ENCODE measurements at places on chromosomes 13 and 19.
A peak's percentile ranks its signal among the peaks of the same experiment; 100 is the strongest.

DNA sequence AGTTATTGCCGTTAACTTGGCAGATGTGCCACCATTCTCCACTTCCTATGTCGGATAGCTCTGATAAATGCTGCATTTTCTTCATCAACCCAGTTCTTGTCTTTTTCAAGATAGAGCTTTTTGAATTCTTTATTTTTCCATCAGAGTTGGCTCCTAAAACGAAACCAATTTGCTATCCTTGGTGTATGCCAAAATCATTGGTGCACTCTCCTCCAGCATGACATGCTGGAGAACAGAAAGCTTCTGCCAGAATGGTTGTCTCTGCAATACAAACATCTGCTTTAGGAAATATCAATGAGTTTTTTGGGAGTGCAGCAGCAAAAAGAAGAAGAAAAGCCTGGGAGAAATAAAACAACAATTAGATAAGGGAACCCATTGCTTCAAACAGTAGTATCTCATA lies 124.2 kb downstream of the CDK8 start:
- no peak for DNase-seq

DNA sequence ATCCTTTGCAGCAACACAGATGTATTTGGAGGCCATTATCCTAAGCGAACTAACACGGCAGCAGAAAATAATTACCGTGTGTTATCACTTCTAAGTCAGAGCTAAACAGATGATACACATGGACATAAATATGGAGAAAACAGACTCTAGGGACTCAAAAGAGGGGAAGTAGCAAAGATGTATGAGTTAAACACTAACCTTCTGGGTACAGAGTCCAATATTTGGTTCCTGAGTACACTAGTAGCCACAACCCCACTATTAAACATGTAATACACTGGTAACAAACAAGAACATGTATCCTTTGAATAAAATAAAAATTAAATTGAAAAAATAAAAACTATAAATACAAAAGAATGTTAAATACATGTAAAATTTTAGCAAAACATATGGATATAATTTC lies 118.0 kb upstream of the SLITRK5 start:
- no peak for DNase-seq

DNA sequence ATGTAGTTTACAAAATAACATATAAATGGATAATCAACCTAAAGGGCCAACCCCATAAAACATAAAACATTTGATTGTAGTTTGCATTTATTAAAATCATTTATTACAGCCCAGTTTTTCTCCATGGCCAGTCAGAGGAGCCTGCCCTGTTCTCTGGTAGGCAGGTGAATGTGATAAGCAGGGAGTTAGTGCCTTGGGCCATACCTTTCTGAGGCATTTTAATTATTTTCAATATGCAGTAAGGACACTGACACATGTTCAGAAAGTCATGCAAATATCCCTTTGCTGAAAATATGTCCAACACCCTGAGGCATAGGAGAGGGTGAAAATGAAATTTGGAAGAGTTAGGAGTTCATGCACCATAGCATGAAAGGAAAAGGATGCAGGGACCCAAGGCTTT lies 242.6 kb upstream of the EDNRB start:
- no peak for DNase-seq

DNA sequence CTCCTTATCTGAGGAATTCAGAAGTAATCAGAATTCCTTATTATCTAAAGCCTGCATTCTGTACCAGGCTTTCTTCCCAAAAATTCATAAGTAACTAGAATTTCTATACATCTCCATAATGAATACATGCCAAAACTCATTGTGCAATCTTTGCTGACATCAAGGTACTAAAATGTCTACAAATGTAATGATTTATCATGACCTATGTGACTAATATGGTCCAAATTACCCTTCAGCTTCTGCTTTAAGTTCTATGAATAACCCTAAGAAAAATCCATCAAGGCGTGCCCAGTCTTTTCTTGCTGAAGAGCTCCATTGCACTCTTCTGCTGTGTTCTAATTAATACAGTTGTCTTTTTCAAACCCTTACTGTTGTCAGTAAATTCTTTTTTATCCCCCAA lies 58.5 kb upstream of the SLITRK1 start:
- no peak for DNase-seq

DNA sequence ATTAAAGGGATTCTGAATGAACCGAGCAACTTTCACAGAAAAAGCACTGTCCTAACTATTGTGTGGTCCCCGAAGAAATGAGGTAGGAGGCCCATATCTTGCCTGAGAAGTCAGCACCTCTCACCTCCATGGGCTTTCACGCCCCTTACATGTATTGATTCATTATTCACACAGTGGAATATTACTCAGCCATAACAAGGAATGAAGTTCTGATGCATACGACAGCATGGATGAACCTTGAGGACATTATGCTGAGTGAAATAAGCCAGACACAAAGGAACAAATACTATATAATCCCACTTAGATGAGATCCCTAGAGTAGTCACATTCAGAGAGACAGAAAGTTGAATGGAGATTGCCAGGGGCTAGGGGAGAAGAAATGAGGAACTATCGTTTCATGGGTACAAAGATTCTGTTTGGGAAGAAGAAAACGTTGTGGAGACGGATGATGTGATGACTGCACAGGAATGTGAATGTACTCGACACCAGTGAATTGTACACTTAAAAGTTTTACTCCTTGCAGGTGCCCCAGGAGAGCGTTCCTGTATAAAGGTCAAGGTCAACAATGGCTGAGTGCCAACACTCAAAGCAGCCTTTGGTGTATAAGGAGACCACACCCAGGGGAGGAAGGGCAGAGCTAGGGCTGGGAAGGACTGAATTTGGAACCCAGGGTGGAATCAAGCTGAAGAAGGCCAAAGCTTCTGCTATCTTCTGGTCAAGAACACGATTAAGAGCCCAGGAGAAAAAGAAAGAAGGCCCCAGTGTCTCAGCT lies 22.5 kb downstream of the ZIC5 start:
- DNase-seq: no peak

DNA sequence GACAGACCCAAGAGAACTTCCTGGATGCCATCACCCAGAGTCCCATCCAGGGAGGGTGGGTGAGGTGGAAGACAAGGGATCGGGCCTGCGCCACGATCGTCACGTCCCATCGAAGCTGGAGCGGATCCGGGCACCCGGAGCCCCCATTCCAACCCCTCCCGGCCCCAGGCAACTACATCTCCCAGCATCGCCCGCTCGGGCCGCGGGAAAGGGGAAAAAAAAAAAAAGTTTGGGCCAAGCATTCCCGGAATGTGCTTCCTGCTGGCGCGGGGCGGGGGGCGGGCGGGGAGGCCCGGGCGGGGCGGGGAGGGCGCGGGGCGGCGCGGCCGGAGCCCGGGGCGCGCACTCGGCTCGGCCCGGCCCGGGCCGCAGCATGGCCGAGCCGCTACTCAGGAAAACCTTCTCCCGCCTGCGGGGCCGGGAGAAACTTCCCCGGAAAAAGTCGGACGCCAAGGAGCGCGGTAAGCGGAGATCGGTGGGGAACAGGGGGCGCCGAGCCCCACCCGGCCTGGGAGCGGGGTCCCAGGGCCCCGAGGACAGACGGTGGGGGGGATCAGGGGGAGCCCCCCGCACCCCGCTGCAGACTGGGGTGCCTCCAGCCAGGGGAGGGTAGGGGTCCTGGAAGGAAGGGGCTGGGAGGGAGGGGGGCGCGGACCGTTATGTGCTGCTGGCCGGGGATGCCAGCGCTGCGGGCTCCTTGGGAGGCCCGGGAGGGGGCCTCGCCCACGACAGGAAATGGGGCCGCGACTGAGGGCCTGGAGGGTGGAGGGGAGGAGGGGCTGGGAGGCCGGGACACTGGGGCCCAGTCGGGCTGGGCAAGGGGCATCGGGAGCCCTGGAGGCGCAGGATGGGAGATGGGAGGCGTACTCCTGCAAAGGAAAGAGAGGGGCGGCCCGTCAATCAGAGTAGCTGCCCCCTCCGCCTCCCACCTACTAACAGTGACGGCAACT lies at the start of gene SYDE1:
SYDE1 (plus strand) TSS at position 341 of the 950 bp plus-strand sequence; CDS start at position 374, 33 bp downstream.
- DNase-seq: no peak

- DNase-seq: no peak
Measured at GRCh38 chr13:26230703-26231102, 8.6 kb upstream of the RNF6 start.

DNA sequence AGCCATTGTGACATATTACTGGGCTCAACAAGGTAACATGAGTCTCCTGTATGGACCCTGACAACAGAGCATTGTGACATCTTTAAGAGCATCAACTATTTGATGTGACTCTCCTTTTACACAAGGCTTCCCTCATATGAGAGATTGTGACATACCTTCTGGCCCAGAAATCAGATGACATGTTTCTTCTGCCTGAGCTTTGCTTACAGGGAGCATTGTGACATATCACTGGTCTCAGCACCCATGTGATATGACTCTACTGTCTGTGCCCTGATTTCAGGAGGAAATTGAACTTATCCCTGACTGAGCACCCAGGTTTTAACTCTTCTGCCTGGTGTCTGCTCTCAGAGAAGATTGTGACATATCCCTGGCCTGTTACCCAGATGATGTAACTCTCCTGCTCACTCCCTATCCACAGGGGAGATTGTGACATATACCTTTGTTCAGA lies 15.9 kb upstream of the ZNF681 start:
- DNase-seq: no peak

- DNase-seq: no peak
Measured at GRCh38 chr13:59176775-59177174, 987.0 kb downstream of the DIAPH3 start.

GRCh38 chr19:15328312-15328711 lies 4.0 kb downstream of the BRD4 start:
- DNase-seq: no peak

- DNase-seq: no peak
Measured at GRCh38 chr13:76792731-76793347, 93.4 kb downstream of the KCTD12 start.

- no peak for DNase-seq
Measured at GRCh38 chr13:79197933-79198332, 208.1 kb downstream of the RBM26 start.

GRCh38 chr19:36043952-36044351 lies 10.1 kb downstream of the THAP8 start:
- DNase-seq: no peak

- no peak for DNase-seq
Measured at GRCh38 chr19:3233831-3234230, 9.4 kb downstream of the CELF5 start.

DNA sequence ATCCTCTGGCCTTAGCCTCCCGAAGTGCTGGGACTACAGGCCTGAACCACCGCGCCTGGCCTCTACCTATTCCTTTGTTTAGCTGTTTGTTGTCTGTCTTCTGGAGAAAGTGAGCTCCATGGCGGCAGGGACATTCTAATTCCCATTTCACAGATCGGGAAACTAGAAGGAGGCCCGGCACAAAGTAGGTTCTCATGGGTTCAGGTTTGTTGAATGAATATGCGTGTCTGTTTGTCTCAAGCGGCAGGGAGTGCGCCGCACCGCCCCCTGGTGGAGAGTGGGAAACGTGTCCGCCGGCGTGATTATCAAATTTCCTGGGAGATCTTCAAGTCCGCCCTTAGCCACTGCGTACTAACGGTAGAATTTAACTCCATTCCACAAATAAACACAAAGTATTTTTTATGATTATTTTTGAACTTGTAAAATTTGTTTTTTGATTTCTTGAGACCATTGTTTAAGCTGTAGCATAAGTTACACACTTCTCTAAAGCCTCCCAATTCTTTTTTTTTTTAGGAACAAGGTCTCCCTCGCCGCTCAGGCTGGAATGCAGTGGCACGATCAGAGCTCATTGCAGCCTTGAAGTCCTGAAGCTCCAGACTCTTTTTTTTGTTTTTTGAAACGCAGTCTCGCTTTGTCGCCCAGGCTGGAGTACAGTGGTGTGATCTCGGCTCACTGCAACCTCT lies 8.9 kb upstream of the CCDC9 start:
- DNase-seq: peak; percentile 65

- DNase-seq: no peak
Measured at GRCh38 chr13:111043575-111043982, 71.5 kb upstream of the ARHGEF7 start.

GRCh38 chr19:45403781-45404556 lies 900 bp downstream of the PPP1R13L start:
- peak; percentile 24 for DNase-seq

- no peak for DNase-seq
Measured at GRCh38 chr13:19607523-19608078, 25.9 kb upstream of the MPHOSPH8 start.

- no peak for DNase-seq
Measured at GRCh38 chr13:97945792-97946419, 7.6 kb upstream of the IPO5 start.

DNA sequence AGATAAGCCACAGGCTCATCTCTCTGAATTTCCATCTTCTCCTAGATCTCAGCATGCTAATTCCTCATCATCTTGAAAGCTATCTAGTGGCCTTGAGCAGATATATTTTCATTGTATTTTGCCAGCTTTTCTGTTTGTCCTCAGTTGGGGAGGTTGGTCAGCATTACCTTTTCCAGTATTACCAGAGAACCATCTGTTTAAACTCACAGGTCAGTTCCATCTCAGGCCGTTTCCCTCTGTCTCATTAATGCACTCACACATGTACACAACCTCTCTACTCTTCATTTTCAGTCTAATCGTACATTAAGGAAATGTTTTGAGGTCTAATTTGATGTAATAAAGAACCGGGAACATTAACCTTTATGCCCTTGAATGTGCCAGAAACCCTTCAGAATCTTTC lies 29.7 kb downstream of the USPL1 start:
- DNase-seq: no peak

- no peak for DNase-seq
Measured at GRCh38 chr13:95233026-95233635, 68.1 kb downstream of the ABCC4 start.

- DNase-seq: no peak
Measured at GRCh38 chr19:36121486-36122124, 6.3 kb downstream of the TBCB start.

DNA sequence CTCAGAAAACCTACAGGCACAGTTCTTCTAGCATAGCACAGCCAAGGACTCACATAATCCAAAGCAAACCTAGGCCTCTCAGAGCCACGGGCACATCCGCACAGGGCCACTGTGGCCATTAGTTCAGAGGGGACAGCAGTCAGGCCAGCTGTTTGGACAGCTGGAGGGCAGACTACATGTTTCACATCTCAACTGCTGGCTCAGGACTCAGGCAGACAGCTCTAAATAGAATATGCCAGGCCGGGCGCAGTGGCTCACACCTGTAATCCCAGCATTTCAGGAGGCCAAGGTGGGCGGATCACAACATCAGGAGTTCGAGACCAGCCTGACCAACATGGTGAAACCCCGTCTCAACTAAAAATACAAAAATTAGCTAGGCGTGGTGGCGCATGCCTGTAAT lies 26.8 kb downstream of the SAFB2 start:
- no peak for DNase-seq

All from activated T-helper 1 cell treated with Interleukin-2 at 50 U/mL for 16 hours (primary cell).